ENCODE measurements at places on chromosomes 1 and 21. TPM values are rescaled to one million over a fixed set of nuclear protein-coding genes. Genes with fewer than 3 reads are reported as not detected.

Gene TAS1R3
- total RNA-seq = 0.26 TPM

Gene KCNJ9
- 0.06 TPM for total RNA-seq

Gene PAQR6
- 0.26 TPM for total RNA-seq

Gene FCGR3B
- 0.26 TPM for total RNA-seq

Gene UMODL1
- not detected for total RNA-seq

Gene DIO1
- total RNA-seq = not detected

Gene ST6GALNAC5
- 1.1 TPM for total RNA-seq

Gene ERICH3
- not detected for total RNA-seq

Gene S100A16
- 256 TPM for total RNA-seq

Gene RIMKLA
- total RNA-seq = not detected

Gene FCRL5
- total RNA-seq = not detected

Gene CHI3L1
- total RNA-seq = 0.06 TPM

Gene WNT4
- total RNA-seq = under 0.01 TPM

Gene CR1L
- total RNA-seq = not detected

Gene SDHC
- 24.4 TPM for total RNA-seq

Gene C1orf116
- total RNA-seq = under 0.01 TPM

Gene RCSD1
- 0.26 TPM for total RNA-seq

Gene KANK4
- not detected for total RNA-seq

Gene KLHL21
- total RNA-seq = 33.8 TPM

Gene CTH
- total RNA-seq = 2.1 TPM

Gene CHIA
- total RNA-seq = not detected

Gene MATN1
- total RNA-seq = 0.26 TPM

Gene SPRR4
- total RNA-seq = not detected

Gene SPRR1B
- total RNA-seq = not detected

Gene SPATA21
- not detected for total RNA-seq

Gene SLC22A15
- total RNA-seq = 1.9 TPM

Gene LGALS8
- total RNA-seq = 63.9 TPM

Gene LCE2C
- total RNA-seq = not detected

Gene TPM3
- total RNA-seq = 595 TPM

Gene ACTA1
- total RNA-seq = not detected

Gene TSPAN2
- total RNA-seq = 0.12 TPM

Gene OR14C36
- total RNA-seq = not detected

Gene TNFRSF9
- total RNA-seq = 0.06 TPM

Gene TRIM46
- 4.2 TPM for total RNA-seq

Gene KIAA1614
- total RNA-seq = 7.6 TPM

Gene CCDC27
- not detected for total RNA-seq

All from aortic smooth muscle cell (primary cell).